ENCODE measurements at places on chromosomes 11 and 22. TPM values are rescaled to one million over a fixed set of nuclear protein-coding genes. Genes with fewer than 3 reads are reported as not detected.

Gene OR51I1
- not detected for total RNA-seq

Gene USP2
- total RNA-seq = 0.54 TPM

Gene LINC01488
- total RNA-seq = not detected

Gene PCNX3
- 40.9 TPM for total RNA-seq

Gene CENPM
- total RNA-seq = 21.1 TPM

DNA sequence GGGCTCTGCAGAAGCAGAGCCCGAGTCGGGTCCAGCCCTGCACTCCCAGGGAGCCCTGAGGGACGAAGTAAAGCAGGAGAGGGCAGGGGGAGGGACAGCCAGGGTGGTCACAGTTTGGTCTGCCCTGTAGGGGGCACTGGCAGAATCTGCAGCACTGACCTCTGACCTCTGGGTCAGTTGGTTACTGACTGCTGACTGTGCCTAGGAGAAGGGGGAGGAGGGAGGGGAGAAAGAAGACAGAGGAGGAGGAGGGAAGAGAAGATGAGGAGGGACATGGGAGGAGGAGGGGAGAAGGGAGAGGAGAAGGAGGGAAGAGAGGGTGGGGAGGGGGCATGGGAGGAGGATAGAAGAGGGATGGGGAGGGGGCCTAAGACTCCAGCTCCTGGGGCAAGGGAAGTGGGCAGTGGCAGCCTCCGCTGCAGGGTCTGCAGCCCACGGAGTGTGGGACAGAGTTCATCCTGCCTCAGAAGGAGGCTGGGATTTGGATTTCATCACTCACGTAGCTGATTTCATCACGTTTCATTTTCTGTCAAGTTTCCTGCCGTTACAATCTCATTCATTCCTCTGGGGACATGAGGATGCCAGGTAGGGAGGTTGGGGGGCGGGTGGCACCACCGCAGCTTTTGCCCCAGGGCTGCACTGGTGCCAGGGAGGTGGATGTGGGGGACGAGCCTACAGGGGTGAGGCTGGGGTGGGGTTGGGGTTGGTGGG, 55.2 kb downstream of the FLRT1 start:
- peak; percentile 68 for DNase-seq

DNA sequence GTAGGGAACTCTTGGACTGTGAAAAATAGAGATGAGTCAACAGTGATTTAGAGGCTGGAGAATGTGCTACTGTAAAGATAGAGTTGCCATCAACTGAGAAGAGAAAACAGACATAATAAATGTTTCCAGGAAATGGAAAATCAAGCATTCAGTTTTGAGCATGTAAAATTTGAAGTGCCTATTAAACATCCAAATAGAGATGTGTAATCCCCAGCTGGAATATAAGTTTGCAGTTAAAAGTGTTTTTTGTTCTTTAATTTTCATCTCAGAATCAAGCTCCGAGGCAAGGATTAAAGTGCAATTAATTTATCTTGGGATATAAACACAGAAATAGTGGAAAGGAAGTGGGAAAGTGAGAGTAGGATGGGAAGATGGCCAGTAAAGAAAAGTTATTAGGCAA, 666.0 kb upstream of the RAG2 start:
- DNase-seq = no peak

DNA sequence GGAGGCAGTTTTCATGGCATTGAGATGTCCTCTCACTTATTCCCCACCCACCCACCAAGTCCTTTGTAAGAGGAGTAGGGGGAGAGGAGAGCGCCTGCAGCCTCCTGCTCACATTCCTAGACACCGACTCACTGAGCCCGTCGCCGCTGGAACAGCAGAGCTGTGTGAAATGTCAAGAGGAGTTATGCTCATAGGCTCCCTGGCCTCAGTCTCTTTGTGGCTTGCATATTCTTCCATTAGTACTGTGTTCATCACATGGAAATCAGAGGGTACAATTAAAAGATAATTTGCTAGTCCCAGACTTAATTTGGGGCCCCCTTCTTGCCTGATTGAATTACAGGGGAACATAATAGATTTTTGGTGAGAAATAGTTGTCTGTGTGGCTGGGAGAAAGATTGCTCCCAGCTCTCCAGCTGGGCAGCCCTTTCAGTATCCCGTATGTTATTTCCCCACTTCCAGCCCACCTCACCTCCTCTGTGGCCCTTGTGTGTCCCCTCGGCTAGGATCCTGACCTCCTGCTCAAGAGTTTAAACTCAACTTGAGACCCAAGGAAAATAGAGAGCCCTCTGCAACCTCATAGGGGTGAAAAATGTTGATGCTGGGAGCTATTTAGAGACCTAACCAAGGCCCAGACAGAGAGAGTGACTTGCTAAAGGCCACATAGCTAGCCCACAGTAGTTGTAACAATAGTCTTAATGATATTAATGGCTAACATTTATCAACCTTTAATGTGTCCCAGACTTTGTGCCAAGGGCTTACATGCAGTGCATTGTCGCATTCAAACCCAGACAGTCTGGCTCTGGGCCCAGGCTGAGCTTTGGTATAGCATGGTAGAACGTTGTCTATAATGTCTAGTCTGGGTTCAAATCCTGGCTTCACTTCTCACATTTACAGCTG, 32.2 kb downstream of the LIMK2 start:
- DNase-seq = peak; percentile 60

DNA sequence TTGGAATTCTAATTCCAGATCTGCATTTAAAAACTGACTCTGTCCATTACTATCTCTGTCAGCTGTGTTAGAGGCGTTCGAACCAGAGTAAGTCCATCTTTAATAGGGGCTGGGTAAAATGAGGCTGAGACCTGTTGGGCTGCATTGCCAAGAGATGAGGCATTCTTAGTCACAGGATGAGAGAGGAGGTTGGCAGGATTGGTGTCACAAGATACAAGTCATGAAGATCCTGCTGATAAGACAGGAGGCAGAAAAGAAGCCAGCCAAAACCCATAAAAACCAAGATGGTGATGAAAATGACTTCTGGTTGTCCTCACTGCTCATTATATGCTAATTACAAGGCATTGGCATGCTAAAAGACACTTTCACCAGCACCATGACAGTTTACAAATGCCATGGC, 356.3 kb upstream of the ISX start:
- no peak for DNase-seq

DNA sequence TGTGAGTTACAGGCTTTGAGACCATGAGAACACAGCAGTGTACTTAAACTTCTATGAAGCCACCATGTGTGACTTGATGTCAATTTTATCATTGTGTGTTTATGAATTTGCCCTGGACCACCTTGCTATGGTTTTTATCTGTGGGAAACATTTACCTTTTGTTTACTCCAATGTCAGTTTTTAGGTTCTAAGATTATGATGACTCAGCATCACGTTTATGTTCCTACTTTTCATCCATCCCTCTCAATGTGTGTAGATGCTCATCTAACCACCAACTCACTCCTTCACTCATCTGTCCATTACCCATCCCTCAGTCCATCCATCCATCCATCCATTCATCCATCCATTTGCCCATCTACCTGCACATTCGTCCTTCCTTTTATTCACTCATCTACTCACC, 338.8 kb downstream of the MIAT start:
- DNase-seq = no peak

- DNase-seq = no peak
Measured at GRCh38 chr11:64447831-64448598, 89.1 kb downstream of the RPS6KA4 start.

- DNase-seq = no peak
Measured at GRCh38 chr11:2824851-2825250, 60.7 kb downstream of the CDKN1C start.

DNA sequence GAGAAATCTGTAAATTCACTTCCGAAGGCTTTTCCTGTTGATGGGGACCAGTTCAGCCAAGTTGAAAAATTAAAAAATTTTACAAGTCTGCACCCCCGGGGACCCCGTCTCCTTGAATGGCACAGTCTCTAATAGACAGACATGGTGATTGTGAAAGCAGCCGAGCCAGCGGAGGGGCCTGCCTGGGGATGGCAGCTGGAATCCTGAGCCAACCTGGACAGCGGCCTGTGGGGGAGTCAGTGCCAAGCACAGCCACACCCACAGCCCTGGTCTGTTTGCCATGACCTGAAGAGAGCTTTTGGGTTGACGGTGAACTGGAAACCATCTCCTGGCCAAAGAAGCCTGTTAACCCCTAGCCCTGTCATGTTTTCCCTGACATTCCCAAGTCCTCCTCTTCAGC, 64.7 kb downstream of the PARVG start:
- DNase-seq = no peak

- DNase-seq = peak; percentile 79
Measured at GRCh38 chr22:37043828-37044538, 7.6 kb upstream of the KCTD17 start.

GRCh38 chr11:20451568-20451967, 64.1 kb downstream of the PRMT3 start:
- DNase-seq = peak; percentile 76

DNA sequence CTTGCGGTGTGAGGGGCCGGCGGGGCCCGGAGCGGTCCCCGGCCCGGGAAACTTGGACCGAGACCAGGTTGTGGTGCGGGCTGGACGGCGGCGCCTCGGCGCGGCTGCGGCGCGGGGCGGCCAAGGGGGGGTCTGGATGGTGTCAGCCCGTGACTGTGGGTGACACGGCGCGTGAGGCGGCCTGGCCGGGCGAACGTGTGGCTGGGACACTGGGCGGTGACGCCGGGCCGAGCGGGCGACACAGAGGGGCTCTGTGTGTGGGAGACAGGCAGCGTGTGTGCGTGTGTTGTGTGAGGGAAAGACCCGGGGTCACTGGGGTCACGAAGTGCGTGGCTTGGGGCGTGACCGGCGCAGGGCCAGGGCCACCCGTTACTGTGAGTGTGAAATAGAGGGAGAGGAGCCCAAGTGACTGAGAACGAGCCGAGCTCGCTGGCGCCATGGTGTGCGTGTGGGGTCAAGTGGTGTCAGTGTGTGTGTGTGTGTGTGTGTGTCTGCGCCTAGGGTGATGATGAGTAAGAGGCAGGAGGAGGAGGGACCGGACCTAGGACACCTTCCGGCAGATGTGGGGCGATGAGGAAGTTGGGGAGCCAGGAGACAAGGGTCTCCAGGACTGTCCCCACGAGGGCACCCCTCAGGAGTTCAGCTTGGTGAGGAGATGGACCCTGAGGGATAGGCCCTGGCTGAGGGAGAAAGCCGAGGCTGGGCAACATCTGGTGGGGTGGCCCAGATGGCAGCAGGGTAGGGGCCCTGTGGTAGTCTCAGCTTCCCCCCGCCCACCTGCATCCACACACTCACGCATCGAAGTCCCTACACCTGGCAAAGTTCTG, 817 bp downstream of the RELT start:
- peak; percentile 80 for DNase-seq

DNA sequence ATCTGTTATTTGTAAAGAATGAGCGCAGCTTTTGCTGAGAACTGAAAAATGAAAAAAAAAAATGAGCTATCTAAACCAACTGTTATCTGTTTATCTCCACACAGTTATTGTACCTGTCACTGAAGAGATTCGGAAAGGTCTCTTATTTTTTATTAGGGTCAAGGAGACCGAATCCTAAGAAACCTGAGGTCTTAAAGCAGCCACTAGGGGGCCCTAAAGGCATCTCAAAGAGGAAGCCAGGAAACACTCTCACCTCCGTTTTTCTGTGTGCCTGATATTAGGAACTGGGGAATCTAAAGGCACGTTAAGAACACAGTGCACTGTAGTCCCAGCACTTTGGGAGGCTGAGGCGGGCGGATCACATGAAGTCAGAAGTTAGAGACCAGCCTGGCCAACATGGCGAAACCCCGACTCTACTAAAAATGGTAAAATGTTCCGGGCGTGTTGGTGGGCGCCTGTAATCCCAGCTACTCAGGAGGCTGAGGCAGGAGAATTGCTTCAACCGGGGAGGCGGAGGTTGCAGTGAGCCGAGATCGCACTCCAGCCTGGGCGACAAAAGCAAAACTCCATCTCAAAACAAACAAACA, 3.5 kb upstream of the LARGE1 start:
- peak; percentile 70 for DNase-seq

DNA sequence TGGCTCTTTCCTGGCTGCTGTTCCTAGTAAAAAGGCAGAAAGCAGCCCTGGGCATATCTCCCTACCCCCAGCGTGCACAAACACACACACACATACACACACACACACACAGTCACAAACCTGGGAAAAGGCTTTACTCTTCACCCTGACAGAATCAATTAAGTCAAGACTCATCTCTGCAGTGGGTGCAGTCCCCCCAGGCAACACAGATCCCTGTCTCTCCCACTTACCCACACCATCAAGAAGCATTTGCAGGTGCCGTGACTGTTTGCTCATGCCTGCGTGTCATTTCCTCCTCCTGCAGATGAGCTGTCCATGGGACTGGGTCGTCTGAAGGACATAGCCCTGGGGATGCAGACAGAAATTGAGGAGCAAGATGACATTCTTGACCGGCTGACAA, 28.6 kb downstream of the SNAP29 start:
- no peak for DNase-seq

DNA sequence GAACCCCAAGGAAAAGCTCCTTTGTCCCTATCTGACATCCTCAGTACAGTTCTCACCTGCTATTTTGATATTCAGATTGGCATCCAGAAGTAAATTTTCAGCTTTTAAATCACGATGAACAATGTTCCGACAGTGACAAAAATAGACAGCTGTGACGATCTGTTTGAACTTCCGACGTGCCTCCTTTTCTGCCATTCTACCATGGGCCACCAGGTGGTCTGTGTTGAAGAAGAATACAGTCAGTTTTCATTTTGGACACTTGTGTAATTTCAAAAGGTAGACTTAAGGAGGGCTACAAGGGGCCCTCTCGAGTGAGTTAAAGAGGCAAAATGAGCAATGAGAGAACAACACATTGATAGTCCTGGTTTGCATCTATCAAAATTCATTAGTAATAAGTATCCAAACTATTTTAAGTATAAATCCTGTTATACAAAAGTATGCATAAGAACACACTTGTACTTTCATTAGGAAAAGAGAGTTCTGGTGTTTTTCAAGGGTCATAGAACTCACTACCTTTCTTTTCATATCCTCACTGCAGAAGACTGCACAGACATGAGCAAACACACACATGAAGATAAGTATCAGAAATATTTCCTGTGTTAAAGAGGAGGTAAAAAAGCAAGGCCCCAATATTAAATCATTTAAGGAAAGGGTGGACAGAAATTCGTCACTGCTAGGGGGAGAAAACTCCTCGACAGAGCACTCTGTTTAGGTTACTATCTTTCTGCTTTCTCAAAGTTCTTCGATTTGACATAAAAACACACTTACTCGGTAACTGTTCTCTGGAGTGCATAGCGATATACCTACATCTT, 89.9 kb upstream of the APOA1 start:
- peak; percentile 16 for DNase-seq

DNA sequence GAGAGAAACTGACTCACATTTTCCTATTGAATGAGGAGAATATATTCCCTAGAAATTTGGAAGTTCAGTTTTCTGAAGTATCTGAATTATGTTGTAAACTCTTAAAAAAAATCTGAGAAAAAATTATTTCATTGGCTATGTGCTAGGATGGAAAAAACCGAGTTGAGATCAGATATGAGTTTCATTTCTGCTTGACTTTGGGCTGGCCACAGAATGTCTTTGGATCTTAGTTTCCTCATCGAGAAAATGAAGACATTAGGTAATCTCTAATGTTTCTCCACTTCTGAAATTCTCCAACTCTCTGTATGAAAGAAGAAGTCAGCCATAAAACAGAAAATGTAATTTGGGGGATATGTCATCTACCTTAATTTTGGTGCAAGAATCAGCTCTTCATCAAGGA, 28.8 kb downstream of the SLN start:
- DNase-seq = no peak

Data from MCF 10A (cell line).